ENCODE measurements at places on chromosomes 1 and 21.

GRCh38 chr1:24070821-24071393 lies 41.0 kb downstream of the MYOM3 start:
- peak; percentile 87 for DNase-seq

GRCh38 chr21:42865776-42866160 lies 13.6 kb downstream of the WDR4 start:
- DNase-seq, result no peak

- DNase-seq, result peak; percentile 85
Measured at GRCh38 chr1:26627954-26628353, 67.9 kb upstream of the ARID1A start.

GRCh38 chr1:238089615-238090014 lies 198.9 kb upstream of the ZP4 start:
- DNase-seq, result no peak

GRCh38 chr1:10794724-10795275 lies 1.6 kb downstream of the CASZ1 start:
- peak; percentile 13 for DNase-seq

GRCh38 chr1:180731131-180731530 lies 99.3 kb downstream of the XPR1 start:
- DNase-seq, result no peak

DNA sequence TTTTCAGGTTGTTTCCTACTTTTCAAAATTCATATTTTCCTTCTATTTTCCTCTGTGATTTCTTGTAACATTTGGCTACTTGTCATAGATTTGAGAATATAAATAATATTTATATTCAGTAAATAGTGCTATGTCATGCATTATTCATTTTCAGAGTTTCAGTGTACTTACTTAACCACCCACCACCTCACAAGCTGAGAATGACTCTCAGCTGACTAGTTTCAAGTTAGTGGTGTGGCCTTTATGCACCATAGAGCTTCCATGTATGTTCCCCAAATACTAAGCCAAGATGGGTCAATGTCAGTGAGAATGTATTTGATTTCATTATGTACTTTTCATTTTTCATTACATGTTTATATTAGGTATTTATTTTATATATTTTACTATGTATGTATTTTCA lies 56.9 kb upstream of the RGS1 start:
- DNase-seq, result peak; percentile 57

DNA sequence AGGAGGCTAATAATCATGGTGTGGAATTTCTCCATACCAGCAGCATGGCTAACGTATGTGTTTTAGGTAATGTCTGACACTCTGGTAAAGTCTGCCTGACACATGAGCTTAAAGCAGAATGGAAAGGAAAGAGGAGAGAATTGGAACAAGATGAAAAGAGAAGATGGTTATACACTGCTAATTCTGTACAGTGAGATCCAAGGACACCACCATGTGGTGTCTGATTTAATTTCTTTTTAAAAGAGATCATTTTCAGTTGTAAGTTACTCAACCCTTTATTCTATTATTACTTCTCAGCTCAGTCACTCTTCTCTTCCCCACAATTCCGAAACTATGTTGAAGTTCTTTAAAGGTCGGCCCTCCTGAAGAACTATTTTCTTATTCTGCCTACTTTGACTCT lies 15.6 kb downstream of the PRKAB2 start:
- no peak for DNase-seq

DNA sequence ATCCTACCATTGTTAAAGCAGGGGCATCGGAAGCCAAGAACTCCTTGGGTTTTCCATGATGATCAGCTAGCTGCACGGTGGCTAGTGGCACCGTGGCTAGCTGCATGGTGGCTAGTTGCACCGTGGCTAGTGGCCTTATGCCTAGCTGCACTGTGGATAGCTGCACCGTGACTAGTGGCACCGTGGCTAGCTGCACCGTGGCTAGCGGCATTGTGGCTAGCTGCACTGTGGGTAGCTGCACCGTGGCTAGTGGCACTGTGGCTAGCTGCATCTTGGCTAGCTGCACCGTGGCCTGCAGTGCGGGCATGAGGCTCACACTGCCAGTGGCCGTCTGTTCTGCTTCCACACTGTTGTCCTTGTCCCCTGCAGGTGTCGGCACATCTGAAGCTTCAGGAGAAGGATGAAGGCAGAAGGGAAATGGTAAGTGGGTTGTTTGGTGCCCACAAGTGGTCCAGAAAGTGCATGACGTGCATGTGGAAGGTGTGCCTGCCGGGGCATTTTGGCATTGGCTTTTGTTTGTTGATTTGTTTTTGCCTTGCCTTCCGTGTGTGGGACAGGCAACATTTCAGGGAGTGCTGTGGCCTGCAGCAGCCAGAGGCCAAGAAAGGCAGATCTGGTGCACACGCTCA lies 38.6 kb downstream of the TFF3 start:
- no peak for DNase-seq

- no peak for DNase-seq
Measured at GRCh38 chr1:29548091-29548490, 311.8 kb downstream of the PTPRU start.

- DNase-seq, result no peak
Measured at GRCh38 chr21:38489729-38490128, 8.5 kb downstream of the ERG start.

- no peak for DNase-seq
Measured at GRCh38 chr1:220151454-220151853, 57.5 kb downstream of the IARS2 start.

GRCh38 chr1:168920456-168921094 lies 185.9 kb upstream of the ATP1B1 start:
- DNase-seq, result peak; percentile 15

DNA sequence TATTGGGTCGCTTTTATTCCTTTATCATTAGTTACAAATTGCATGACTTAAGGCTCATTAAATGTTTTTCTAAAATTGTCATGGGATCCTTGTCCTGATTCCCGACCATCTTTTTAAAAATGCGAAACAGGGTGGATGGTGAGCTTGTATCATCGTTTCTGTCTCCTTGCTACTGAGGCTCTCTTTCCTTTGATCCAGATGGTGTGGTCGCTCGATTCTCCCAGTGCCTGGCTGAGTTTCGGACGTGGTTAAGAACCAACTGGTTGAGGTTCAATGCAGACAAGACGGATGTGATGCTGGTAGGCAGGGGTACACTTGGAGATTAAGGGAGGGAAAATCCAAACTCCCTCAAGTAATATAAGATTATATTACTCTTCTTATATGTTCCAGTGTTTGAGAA lies 1.2 kb downstream of the MIER1 start:
- no peak for DNase-seq

- no peak for DNase-seq
Measured at GRCh38 chr1:218298398-218298797, 13.3 kb downstream of the RRP15 start.

DNA sequence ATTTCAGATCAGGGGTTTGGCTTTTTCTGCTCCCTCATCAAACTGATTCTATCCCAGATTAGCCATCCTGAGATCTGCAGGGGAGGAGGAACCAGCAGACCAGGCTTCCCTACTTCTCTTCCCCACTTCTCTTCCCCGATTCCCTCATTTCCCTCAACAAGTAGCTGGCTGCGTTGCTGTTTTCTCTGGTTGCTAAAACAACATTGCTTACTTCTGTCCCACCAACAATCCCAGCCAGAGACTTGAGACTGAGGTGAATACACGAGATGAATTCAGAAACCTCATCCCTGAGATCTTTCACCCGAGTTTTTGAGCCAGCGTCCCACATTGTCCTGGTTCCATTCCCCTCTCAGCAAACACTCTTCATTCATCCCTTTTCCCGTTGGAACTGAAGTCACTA lies 22.4 kb downstream of the DYRK3 start:
- peak; percentile 19 for DNase-seq

GRCh38 chr21:42363312-42363711 lies 3.0 kb downstream of the TFF1 start:
- no peak for DNase-seq

DNA sequence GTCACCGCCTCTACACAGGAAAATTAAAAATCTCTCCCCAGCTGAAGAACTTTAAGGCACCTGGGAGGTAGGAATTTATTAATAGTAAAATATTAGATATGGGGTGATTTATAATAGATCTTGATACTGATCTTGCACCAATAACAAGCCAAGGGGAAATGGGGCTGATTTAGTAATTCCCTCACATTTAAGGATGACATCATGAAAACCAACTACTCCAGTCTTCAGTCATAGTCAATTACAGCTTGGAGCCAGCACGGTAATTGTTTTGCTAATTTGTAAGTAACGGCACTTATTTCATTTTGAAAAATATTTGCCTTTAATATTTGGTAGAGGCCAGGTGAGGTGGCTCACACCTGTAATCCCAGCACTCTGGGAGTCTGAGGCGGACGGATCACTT lies 92.8 kb downstream of the TGFBR3 start:
- no peak for DNase-seq

- DNase-seq, result no peak
Measured at GRCh38 chr21:42571391-42572150, 57.9 kb downstream of the SLC37A1 start.

GRCh38 chr1:29482064-29482463 lies 245.7 kb downstream of the PTPRU start:
- DNase-seq, result no peak

DNA sequence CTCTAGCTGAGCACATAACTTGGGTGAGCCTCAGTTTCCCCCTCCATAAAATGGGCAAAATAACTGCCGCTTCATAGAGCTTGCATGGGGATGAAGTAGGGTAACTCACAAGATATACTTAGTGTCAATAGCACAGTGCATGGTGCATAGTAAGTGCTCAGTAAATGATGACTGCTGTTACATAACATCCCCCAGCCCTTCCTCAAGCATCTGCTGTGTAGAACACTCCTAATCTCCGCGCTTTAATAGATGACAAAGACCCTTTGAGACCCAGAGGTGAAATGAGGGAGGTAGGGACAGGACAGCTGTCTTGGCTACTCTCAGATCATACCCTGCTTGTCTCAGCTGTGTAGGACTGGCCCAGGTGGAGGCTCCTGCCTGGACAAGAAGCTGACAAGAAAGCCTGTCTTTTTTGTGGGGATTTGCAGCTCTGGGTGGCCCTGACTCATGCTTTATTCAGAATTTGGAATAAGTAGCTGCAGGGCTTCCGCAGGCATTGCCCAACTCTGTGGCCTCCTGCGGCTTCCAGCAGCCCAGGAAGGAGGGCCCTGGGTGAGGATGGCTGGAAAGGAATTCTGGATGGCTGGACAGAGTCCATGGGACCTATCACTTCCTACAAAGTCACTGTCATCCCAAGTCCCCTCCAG lies 20.7 kb upstream of the PADI4 start:
- DNase-seq, result peak; percentile 54

DNA sequence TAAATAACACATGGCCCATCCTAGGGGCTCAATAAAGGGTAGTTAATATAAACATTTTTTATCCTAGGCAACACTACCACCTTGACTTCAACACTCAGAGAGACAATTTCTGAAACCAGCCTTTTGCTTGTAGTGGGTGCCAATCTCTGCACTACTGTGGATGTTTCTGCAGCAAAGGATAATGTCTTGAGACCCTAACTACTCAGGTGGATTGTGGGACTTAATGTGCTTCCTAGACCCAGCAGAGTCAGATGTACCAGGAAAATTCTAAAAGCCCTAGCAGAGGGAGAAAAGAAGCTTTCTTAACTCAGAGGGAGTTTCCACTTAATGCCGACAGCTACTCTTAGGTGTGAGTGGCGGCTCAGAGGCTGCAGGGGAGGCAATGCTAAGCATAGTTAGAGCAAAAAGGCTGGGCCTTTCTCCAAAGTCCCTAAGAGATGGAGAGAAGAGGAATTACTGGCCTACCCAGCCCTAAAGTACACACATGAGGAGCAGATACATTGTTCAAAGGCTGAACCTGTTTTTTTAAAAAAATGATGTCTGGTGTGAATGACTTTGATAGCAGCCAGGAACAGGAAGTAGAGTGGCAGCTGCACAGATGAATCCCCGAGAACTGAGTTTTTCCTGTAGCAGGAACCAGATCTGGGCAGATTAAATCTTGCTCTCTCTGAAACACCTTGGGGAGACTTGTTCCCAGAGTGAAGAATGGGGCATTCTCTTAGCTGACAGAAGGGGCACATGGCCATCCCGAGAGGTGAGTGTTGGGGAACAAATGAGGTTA lies 33.5 kb upstream of the ABCD3 start:
- peak; percentile 16 for DNase-seq

GRCh38 chr1:110570307-110570706 lies 35.9 kb downstream of the KCNA2 start:
- DNase-seq, result no peak

- DNase-seq, result no peak
Measured at GRCh38 chr21:45374826-45375455, 30.0 kb upstream of the COL18A1 start.

DNA sequence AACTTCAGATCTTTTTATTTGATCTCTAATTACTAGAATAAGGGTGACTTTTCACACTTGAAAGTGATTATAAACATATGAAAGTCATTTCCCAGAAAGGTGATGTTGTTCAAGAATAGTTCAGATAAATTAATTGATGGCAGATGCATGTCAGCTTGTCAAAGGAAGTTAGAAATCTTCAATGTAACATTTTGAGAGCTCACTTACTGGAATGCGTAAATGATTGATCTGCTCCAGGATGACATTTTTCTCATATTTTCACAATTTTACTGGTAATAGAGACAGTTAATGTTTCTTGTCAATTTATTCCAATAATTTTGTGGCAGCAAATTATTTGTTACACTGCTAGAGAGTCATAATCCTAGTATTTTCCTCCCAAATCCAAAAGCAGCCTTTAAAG lies 424.2 kb downstream of the PLA2G4A start:
- no peak for DNase-seq

- no peak for DNase-seq
Measured at GRCh38 chr1:29539971-29540370, 303.6 kb downstream of the PTPRU start.

- peak; percentile 66 for DNase-seq
Measured at GRCh38 chr1:205983925-205984725, 19.1 kb downstream of the RAB7B start.

- DNase-seq, result no peak
Measured at GRCh38 chr1:29581256-29581655, 344.9 kb downstream of the PTPRU start.

GRCh38 chr1:61202854-61203598 lies 120.7 kb downstream of the NFIA start:
- no peak for DNase-seq

- no peak for DNase-seq
Measured at GRCh38 chr1:114008480-114008941, 29.2 kb downstream of the OLFML3 start.
